ENCODE measurements at places on chromosomes 11 and 22.

DNA sequence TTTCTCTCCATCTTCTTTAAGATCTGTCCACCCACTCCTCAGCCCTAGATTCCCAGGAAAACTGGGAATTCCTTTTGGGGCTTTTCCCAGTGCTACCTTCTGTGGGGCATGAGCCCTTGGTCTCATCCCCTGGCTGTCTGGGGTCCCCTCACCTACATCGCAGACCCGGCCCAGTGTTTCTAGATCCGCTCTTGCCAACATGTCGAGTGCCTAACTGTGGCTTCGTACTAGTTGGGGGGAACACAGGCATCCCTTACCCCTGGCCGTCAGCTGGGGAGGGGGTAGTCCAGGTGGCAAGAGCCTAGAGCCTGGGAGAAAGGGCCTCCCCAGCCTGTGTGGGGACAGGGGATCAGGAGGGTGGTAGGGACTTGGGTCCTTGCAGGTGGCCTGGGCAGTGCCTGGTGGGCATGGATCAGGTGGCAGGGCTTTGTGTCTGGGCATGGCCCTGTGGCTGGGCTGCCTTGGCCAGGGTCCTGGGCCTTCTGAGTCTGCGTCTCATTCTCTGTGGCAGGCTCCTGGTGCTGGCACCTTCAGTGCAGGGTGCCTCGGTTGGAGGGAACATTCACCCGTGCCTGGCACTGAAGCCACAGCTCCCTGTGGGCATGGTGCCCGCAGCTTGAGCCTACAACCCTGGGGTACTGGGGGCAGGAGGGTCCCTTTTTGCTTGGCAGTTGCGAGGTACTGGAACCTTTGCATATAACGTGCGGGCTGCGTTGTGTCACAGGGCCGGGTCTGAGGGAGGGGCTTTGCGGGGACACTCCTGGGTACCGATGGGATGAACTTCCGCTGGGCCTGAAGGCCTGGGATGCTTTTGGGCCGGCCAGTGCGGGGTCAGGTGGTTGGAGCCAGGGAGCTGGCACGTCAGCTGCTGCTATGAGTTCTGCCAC is 4.1 kb downstream of the KCNQ1 start:
- no peak for DNase-seq

- no peak for DNase-seq
These were observed 54.2 kb downstream of the FEZ1 start for GRCh38 chr11:125441648-125442410.

- DNase-seq = no peak
These were observed 13.5 kb upstream of the TUB start for GRCh38 chr11:8067567-8067928.

GRCh38 chr11:33500861-33501479 is 199.7 kb downstream of the C11orf91 start:
- DNase-seq = peak; percentile 64

DNA sequence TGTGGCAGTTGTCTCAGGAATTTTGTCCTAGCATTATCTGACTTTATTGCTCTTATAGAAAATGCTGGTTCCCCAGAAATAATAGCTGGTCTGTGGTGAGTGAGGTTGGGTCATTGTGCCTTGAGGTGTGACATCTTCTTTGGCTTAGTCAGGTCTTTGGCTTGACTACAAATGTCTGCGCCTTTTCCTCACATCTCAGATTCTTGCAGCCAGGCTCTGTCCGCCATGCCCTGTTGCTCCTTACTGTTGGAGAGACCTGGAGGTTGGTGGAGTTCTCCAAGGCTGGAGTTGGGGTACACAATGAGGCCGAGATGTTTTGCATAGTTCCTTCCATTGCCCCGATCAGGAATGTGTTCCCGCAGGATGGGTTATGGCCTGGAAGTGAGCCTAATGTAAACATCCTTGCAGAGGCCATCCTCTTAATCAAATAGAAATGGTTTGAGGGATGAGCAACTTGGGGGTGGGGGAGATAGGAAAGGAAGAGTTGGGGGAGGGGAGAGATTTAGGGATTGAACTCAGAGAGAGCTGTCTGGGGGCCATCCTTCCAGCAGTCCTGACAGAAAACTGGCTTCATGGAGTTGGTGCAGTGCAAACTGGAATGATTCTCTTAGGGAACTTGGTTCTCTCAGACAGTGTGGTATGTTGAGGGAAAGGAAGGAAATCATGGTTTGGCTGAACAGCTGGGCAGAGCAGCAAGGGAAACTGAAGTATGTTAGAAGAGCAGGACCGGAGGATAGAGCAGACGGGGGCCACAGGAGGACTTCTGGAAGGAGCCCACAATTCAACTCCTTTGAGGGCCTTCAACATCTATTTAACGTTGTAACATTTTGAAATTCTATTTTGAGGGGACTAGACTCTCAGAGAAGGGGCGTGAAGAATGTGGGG is 49.9 kb downstream of the ZBTB16 start:
- no peak for DNase-seq

GRCh38 chr11:43914466-43914865 is 28.0 kb upstream of the C11orf96 start:
- no peak for DNase-seq

DNA sequence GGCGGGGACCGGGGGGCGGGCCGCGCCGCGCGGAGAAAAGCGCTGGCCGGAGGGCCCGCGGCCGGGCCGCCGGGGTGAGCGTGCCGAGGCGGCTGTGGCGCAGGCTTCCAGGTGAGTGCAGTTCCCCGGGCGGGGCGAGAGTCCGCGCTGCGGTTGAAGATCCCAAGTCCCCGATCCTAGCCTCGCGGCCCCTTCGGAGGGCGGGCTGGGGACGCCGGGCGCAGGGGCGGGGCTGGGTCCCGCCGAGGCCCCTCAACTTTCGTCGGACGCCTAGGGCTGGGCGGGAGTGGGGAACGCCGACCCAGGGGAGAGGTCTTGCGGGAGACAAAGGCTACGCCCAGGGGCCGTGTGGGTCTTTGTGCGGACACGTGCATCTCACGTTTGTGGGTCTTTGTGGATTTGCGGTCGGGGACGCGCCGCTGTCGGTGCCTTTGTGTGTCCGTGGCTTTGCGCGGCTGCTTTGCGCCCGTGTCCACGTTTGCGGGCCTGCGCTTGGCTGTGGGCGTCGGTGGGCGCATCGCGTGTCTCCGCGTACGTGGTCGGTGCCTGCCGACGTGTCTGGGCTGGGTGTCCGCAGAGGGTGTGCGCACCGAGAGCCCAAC is at the start of gene TSKU:
TSKU (plus strand) TSS at position 63 of the 602 bp plus-strand sequence. CDS start 12,261 bp downstream, outside the sequence.
- DNase-seq = peak; percentile 33

GRCh38 chr11:87007963-87008362 is 29.8 kb upstream of the TMEM135 start:
- peak; percentile 69 for DNase-seq

DNA sequence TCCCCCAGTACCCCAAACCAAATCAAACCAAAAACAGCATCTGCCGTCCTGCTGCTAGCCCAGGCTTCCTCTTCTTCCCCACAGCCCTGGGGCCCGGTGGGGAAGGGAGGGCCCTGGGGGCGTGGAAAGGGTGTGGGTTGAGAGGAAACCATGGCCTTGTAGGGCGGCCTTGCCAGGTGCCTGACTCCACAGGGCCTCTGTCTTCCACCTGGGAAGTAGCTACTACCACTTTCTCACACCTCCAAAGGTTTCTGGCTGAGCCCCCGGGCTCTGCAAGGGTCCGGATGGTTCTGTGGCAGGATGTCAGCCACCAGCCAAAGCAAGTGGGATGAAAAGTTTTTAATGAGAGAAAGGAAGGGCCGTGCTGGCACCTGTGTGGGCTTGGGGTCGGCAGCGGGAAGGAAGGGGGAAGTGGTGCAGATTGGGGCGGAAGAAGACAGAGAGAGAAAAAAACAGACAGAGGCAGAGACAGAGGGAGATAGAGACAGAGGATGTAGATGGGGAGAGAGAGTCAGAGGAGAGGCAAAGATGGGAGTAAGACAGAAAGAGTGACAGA is 10.5 kb downstream of the TPST2 start:
- no peak for DNase-seq

- DNase-seq = peak; percentile 51
These were observed 15.9 kb downstream of the CRELD2 start for GRCh38 chr22:49934160-49934890.

DNA sequence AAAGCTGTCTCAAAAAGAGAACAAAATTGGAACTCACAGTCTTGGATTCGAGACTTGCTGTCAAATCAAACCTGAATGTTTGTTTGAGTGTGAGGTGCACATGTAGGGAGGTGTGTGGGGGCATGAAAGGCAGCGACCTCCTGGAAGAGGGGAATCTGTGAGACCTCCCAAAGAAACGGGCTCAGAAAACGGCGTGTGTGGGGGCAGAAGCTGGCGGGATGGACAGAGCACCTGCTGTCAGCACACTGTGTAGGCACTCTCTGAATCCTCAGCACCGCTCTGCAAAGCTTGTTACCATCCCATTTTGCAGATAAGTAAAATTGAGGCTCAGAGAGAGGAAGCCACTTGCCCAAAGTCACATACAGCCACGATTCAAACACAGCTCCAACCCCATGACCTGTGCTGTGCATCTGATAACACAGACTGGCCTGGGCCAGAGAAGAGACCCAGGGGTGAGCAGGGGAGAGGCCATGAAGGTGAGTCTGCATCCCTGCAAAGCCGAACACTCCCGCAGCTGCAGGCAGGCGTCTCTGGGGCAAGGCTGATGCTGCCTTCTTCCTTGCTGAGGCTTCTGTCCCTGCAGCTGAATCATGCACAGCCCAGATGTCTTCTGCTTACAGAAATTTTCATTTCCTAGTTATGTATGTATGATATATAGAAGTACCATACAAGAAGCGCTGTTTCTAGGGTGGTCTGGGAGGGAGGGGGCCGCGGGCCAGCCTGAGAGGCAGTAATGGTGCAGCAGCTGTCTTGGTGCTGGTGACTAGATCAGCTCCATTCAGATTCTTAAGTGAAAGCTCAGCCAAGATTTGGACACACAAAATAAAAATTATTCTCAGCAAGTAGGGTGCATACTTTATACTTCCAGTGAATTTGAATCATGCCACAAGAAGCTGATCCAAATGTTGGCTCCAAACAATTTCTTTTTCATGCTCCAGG is 67.3 kb upstream of the SHISAL1 start:
- DNase-seq = no peak

DNA sequence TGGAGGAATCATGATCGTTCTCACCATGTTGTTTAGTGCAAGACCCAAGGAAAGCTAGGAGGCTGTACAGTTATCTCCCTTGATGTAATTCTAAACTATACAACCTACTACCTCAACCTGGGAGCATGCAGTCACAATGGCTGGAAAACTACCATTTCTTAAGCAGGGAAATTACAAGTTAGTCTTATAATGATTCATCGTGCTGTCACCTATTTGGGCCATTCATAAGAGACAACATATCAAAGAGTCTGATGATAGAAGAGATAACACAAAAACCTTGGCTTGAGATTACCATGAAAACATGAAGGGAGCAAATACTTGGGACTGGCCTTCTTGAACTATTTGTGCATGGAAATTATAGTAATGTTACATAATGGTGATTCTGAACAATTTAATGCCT is 30.5 kb upstream of the BLID start:
- DNase-seq = no peak

DNA sequence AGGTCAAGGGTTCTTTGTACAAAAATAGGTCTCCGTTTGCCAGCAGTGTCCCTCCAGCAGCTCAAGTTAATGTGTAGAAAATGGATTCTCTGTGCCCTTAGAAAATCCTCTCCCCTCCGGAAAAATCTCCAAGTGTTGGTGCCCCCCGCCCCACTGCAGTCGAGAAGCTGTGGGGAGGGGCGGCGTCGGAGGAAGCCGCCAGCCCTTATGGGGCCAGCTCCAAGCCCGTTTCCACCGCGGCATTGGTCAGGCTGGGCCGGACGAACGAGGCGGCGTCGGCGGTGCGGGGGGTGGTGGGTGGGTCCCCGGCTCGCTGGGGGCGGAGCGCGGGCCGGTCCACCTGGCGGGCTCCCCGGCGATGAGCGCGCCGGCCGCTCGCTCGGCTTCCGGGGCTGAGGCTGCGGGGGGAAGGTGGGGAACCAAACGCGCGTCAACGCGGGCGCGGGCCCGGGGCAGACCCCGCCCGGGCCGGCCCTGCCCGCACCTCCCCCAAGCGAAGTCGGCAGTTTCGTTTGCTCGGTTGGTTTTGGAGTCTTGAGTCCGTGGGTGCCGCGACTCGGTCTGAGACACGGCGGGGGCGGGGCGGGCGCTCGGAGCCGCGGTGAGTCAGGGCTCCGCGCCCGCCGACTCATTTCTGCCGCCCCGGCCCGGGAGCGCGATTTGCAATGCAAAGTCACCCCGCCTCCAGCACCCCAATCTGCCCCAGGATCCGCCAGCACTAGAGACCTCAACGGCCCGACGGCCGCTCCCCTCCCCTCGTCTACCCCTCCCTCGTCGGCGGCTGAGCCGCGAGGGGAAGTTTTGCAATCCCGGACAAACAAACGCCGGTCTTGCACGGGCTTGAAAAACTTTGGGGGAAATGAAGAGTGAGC is 1.4 kb downstream of the ASCL2 start:
- DNase-seq = peak; percentile 30

- no peak for DNase-seq
These were observed 395 bp upstream of the HIPK3 start for GRCh38 chr11:33256813-33257159.

DNA sequence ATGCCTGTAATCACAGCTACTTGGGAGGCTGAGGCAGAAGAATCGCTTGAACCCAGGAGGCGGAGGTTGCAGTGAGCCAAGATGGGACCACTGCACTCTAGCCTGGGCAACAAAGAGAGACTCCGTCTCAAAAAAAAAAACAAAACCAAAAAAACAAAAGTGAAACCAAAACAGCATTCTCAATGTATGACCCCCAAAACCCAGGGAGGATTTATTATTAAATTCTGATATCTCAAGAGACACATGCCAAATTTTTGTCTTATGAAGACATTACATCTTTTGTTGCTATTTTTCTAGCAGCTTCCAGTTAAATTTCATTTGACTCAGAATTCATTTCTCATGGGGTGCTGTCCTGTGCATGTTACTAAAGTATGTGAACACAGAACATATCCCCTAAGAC is 3.0 kb upstream of the YPEL4 start:
- no peak for DNase-seq

- DNase-seq = no peak
These were observed 367.4 kb upstream of the ARHGAP42 start for GRCh38 chr11:100319691-100320090.

- no peak for DNase-seq
These were observed 236.2 kb downstream of the ETS1 start for GRCh38 chr11:128351168-128351567.

DNA sequence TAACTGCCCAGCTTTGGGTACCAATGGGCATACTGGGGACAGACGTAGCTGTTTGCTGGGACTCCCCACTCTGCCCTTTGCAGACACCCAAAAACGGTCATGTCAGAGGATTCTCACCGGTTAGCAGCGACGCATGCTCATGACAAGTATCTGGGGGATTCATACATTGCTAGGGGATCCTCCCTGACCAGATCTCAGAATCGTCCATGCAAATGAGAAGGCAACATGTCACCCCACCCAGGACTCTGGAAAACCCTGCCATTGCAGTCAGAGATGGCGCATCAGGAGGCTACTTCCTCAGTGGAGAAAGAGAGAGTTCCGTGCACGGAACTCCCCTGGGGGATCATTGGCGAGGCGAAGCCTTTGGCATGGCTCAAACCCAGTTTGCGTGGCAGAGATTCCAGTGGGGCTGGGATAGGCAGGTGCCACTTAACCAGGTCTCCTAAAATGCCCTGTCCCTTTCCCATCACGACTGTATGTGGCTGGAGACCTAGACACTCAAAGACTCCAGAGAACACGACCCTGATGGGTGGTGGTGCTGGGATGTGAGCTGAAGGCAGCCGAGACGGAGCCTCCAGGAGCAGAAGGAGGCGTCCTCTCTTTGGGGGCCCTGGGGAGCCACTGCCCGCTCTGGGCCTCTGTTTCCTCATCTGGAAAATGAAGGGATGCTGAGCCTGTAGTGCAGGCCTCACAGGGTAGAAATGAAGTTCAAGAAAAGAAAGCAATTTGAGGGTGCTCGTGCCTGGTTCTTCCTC is 4.9 kb downstream of the RGL4 start:
- DNase-seq = no peak

All from cardiac fibroblast (primary cell).